ENCODE measurements at places on chromosomes 2 and 18.

- DNase-seq: no peak
Observed at GRCh38 chr2:95388091-95388692, 14.3 kb upstream of the FAHD2A start.

DNA sequence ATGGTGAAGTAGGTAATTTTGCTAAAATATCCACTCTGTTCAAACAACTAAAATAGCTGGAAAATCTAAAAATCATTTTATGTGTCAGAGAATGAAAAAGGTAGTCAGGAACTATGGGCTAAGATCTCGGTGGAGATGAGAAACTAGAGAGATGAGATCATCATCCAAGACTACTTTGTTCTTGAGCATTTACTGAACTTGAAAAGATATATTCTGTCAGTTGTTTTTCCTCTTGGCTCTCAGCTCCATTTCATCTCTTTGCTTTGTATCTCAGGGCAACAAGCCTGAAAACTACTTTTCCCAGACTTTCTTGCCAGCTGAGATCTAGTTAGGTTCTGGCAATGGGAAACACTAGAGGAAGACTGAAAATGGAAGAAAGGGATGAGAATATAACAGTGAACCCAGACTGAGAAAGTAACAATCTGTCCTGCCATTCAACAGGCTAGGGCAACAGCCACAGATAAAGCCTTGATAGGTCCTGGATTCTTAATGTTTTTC, 346.2 kb upstream of the MEX3C start:
- DNase-seq: no peak

- DNase-seq: no peak
Observed at GRCh38 chr2:154280543-154280942, 408.8 kb downstream of the GALNT13 start.

- no peak for DNase-seq
Observed at GRCh38 chr2:181554061-181554830, 97.1 kb downstream of the ITGA4 start.

DNA sequence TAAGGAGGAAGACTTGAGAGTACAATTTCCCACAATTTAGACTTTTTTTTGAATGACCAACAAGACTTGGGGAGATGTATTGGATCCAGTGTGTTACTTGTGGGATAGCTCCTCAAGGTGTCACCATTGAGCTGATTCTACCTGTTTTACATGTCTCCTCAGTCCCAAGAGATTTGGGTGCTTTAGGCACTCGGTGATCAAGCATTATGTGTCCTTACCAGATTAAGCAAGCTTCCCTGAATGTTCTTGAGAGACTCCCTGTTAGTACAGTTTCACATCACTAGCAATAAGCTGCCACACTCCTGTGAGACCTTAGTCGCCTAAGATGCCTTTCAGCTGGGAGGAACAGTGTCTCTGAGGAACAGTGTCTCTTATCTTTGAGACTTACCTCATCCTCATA, 384.3 kb upstream of the SYT4 start:
- no peak for DNase-seq

- no peak for DNase-seq
Observed at GRCh38 chr2:186912979-186913378, 64.0 kb upstream of the ZSWIM2 start.

GRCh38 chr2:138504546-138505235, 3.1 kb downstream of the SPOPL start:
- no peak for DNase-seq

DNA sequence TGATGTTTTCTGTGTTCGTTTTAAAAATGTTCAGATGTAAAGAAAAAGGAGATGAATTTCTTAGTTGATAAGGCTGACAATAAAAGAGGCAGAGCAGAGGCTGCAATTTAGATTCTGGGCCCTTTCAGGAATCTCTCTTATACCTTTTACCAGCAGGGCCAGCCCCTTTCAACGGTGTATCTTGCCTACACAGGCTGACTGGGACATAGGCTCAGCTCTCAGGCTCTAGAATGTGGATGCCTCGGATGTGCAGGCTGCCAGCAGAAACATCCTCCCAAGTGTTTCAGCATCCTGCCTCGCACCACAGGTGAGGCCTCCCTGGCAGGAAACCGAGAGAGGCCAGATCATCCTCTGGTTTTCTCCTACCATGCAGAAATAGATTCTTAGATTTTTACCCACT, 3.4 kb downstream of the C2orf80 start:
- DNase-seq: no peak
